ENCODE measurements at places on chromosomes 4 and X.
A peak's percentile ranks its signal among the peaks of the same experiment; 100 is the strongest.

- DNase-seq: no peak
These were observed 3.5 kb upstream of the MAD2L1 start for GRCh38 chr4:120070196-120070595.

DNA sequence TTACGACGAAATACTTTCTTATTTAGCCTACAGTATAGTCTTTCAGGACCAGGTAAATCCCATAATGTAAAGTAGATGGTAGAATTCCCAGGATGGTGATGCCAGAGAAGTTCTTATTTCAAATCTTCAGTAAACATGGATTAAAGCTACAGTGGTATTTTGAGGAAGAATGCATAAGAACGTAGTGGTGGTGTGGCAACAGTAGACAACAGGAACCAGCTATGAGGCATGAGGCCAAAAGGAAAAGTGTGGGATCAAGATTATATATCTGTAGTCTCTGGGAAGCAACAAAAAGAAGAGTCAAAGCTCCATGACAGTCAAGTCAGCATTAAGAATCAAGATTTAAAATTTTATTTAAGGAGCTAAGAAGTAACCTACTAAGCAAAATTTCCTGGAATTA is 60.2 kb downstream of the METTL14 start:
- no peak for DNase-seq

GRCh38 chr4:87007528-87008446 is 73.0 kb downstream of the AFF1 start:
- DNase-seq: peak; percentile 64

DNA sequence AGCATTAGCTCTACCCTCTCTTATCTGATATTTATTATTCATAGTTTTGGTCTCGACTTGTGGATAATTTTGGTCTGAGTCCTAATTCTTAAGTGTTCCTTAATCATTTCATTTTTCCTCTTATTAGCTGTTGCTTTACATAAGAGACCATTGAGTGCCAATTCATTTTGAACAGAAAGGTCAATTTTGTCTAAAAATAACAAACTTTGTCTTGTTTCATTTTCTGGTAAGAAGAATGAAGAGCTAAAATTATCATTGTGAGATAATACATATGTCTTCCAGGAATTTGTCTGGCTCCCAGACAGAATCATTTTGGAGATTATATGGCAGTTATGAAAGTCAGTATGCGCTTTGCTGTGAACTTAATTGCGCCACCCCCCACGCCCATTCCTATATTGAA is 1471.8 kb downstream of the PCDH7 start:
- no peak for DNase-seq

GRCh38 chr4:57865264-57865663 is 755.1 kb upstream of the IGFBP7 start:
- DNase-seq: no peak

- DNase-seq: peak; percentile 31
These were observed 28.2 kb upstream of the CENPU start for GRCh38 chr4:184762100-184762499.
